Esophagus squamous epithelium (tissue), 5 donors: ENCODE measurements at places on chromosomes 5 and 9.

GRCh38 chr5:9851458-9851857 lies 221.3 kb upstream of the TAS2R1 start:
- no peak for DNase-seq

- no peak for DNase-seq
Observed at GRCh38 chr5:128014578-128014977, 69.0 kb upstream of the SLC12A2 start.

- no peak for DNase-seq
Observed at GRCh38 chr9:8432224-8432623, 632.6 kb upstream of the DMAC1 start.

- no peak for DNase-seq
Observed at GRCh38 chr5:14204785-14205321, 61.7 kb downstream of the TRIO start.

GRCh38 chr9:128068386-128069205 lies 564 bp downstream of the SLC25A25 start:
- no peak for DNase-seq

- DNase-seq = no peak
Observed at GRCh38 chr5:146338774-146339714, at the start of gene POU4F3. TSS of gene POU4F3 (plus strand) at chr5:146338839. CDS start at chr5:146339113, 274 bp downstream.

DNA sequence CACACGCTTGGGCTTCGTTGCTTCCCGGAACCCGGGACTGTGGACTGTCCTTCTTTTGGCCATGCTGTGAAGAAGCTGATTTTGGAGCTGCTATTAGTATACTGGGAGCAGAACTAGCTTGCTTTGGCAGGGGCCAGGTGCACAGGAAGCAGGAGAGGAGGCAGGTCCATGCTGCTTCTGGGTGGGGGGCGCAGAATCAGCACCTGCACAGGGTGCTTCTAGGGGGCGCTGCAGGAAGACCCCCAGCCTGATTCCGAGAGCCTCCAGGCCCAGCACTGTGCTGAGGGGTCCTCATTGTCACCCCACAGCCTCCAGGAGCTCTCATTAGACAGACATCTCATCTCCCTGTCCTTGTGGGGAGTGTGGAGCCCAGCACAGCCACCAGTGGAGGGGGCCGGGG lies 252.6 kb upstream of the IRX4 start:
- DNase-seq = no peak

GRCh38 chr5:123943151-123943550 lies 431.2 kb downstream of the CSNK1G3 start:
- no peak for DNase-seq

DNA sequence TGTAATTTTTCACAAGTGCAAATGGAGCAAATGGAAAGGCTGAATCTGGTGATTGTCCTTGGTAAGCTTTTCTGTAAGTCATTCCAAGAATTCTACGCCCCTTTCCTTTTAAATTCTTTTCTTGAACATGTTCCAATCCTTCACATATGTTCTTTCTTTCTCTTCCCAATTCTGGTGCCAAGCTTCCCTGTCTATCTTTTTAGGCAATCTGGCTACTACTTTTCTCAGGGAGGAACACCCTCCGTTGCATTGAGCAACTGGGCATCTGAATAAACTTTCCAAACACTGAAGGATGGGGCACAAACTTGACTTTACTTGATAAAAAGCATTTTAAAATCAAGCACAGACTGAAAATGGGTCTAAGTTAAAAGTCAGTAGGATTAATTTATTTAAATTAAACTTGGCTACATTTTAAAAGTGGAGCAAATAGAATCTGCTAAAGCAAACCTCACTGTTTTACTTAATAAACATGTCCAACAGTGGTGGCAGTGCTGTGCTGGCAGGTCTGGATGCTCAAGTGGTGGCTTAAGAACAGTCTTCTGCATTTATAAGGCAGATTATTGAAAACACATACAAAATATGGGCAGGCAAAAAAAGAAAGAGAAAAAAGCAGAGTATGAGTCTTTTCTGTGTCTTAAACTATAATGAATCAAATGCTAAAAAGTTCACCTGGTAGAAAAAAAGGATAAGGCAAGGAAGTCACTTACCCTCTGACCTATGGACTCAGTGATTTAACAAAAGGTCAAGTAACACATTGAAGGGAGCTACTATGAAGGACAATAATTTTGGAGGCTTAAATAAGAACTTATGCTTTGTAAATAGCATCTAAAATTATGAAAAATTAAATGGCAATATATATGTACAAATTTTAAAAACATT lies 5.4 kb downstream of the ELL2 start:
- no peak for DNase-seq

GRCh38 chr9:14365670-14366069 lies 51.7 kb upstream of the NFIB start:
- DNase-seq = no peak

DNA sequence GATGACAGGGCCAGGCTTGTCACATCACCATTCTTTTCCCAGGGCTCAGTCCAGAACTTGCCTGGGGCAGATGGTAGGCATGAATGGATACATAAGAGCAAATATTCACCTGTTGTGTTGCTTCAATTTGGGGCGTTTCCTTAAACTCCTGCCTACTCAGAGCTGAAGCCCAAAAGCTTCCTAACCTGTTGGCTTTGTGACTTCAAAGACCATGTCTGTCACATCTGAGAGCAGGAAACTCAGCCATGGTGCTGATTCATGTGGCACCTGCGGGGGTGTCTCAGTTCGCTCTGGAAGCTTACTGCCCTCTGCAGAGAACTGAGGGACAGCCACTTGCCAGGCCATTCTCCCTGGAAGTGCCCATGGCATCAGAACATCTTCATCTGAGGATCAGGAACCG lies 246.6 kb downstream of the HSPA4 start:
- DNase-seq = no peak

- DNase-seq = no peak
Observed at GRCh38 chr9:1271786-1272185, 221.6 kb downstream of the DMRT2 start.

DNA sequence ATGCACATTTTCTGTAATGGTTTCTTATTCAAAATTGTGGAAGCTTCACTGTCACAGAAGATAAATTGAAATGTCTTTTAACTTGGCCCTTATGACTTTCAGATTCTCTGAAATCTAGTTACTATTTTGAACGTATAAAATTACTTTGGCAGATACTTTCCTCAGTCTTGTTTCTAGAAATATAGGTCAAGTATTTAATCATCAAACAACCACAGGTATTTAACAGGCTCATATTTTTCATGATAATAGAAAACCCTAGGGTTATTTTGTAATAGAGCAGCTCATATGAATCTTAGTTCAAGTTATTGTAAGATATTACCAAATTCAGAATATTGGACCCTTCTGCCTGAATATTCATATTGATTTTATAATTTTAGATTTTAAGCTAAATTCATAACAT lies 236.0 kb upstream of the CDH18 start:
- DNase-seq = no peak

- no peak for DNase-seq
Observed at GRCh38 chr5:66041627-66042026, 102.5 kb upstream of the SREK1 start.

- no peak for DNase-seq
Observed at GRCh38 chr9:17361378-17361777, 217.5 kb upstream of the SH3GL2 start.

- no peak for DNase-seq
Observed at GRCh38 chr9:128081056-128081455, 13.0 kb downstream of the SLC25A25 start.

- no peak for DNase-seq
Observed at GRCh38 chr5:22665801-22666200, 187.3 kb downstream of the CDH12 start.

DNA sequence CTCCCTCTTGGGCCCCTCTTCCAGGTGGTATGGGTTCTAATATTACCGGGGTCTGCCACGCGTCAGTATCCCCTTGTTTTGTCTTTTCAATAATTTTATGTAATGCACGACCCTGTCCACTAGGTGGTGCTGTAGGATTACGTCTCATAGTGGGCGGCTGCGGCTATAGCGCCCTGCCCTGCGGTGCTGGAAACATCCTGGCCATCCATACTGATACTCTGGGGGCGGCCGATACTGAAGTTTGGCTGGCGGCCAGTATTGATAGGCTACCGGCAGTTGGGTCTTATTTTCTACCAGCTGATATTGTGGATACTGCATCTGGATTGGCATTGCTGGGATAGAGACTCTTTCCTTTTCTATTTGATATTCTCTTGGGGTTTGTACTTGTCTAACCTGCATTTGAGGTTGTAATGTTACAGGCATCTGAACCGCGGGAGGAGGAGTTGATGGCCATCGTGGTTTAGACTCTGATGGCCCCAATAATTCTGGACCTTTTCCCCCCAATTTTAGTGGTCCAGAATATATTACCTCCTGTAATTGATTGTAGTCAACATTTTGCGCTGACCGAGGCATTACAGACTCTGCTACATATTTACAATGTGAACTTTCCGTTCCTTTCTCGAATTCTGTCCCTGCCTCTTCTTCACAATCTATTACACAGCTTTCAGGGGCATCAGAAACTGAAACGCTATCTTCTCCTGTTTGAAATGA lies 3.3 kb upstream of the TMEM141 start:
- no peak for DNase-seq

GRCh38 chr5:118762291-118762690 lies 226.1 kb downstream of the DTWD2 start:
- no peak for DNase-seq
